ENCODE measurements at places on chromosomes 2 and 18.

DNA sequence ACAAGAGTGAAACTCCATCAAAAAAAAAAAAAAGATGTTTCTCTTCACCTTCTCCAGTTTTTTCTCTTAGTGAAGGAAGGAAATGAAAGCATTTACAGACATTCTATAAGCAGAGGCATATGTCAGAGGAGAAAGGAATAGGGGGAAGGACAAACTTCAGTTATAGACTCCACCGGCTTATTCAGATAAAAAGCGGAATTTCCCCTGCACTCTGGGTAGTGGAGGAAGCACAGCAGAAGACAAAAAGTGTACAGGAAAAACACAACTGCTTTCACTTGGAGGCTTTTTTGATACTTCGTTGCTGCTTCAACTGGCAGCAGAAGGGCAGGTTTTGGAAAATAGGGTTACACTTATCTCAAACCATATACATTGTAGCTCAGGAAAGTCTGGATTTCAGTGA, 3.2 kb upstream of the MGAT4A start:
- no peak for DNase-seq

GRCh38 chr2:176317623-176318065, 48.4 kb downstream of the MTX2 start:
- no peak for DNase-seq

DNA sequence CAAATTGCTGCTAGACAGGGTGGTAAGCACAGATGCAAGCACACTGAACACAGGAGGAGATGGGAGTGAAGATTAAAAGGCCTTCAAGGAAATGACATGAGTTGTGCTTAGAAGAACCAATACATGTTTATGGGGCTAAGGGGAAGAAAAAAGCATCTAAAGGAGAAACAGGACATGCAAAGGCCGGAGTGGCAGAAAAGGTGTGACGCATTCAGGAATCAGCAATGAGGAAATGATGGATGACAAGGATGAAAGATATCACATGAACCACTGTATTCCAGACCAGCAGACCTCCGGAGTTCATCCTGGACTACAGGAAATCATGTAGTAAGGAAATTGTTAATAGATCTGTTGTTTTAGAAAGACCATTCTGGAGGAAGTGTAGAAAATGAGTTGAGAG, 42.8 kb downstream of the PPP4R1 start:
- no peak for DNase-seq

GRCh38 chr18:22106536-22107292, 62.7 kb upstream of the GATA6 start:
- DNase-seq = no peak

GRCh38 chr2:22867973-22868372, 517.0 kb upstream of the KLHL29 start:
- DNase-seq = no peak

GRCh38 chr2:157459486-157459885, 15.6 kb upstream of the CYTIP start:
- no peak for DNase-seq

GRCh38 chr18:37493352-37493935, 72.2 kb downstream of the CELF4 start:
- no peak for DNase-seq

GRCh38 chr2:18282026-18282425, 278.4 kb downstream of the RDH14 start:
- no peak for DNase-seq

DNA sequence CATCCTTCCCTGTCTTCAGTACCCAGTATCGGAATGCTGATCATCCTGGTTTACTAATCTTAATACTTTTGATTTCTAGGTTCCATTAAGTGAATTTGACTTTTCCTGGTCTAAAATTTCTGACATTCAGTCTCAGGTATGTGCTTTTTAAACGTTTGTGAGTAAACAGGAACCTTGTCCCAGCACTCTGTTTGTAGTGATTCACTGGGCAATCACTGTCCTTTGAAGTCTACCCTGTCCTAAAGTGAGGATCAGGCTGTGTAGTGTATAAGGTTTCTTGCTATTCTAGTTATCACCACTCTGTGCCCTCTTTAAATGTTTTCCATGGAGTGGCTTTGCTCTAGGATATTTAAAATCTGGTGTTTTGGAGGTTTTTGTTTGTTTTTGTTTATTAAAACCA, 14.4 kb downstream of the DDX18 start:
- no peak for DNase-seq

- DNase-seq = no peak
Observed at GRCh38 chr2:217279556-217279955, 419.7 kb upstream of the TNP1 start.

- DNase-seq = no peak
Observed at GRCh38 chr2:162938387-162938786, 99.8 kb upstream of the KCNH7 start.

DNA sequence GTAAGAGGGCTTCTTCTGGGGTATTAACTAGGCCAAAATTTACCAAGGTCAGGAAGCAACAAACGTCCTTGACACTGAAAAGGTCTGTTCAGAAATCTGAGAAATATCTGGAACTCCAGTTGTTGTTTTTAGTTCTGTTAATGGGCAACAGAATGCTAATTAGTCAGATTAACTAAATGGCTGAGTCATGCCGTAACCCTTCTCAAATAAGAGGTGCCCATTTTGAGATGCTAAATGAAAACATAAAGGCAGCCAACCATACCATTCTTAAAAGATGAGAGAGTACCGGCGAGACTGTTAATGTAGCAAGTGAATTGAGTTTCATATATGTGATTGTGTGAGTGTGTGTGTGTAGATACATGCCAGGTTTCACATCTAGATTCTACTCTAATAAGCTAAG, 147.9 kb upstream of the GAREM1 start:
- no peak for DNase-seq

DNA sequence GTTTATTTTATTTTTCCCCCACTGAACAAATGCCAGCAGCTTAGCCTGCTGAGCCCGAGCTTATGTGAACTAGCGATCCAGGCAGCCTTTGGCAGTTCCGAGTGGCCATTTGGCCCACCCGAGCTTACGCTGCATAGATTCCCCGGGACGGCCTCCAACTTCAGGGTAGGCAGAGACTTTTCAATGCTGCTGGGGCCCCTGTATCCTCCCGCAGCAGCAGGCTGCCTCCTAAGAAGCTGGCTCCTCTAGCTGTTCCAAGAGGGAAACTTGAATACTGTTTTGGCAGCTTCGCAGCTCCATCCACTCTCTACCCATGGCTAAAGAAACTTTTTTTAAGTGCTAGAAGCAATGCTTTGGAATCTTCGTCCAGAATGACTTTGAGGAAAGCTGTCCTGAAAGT, 295.2 kb downstream of the SS18 start:
- no peak for DNase-seq

GRCh38 chr2:172496160-172496608, 59.7 kb upstream of the PDK1 start:
- no peak for DNase-seq

DNA sequence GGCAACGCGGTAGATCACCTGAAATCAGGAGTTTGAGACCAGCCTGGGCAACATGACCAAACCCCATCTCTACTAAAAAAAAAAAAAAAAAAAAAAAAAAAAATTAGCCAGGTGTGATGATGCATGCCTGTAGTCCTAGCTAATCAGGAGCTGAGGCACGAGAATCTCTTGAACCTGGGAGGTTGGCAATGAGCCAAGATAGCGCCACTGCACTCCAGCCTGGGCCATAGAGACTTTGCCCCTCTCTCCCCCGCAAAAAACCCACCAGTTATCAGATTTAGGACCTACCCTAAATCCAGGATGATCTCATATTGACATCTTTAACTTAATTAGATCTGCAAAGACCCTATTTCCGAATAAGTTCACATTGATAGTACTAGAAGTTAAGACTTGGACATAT, 29.2 kb upstream of the LDAH start:
- no peak for DNase-seq
